ENCODE measurements at places on chromosomes 1 and 21. TPM values are rescaled to one million over a fixed set of nuclear protein-coding genes. Genes with fewer than 3 reads are reported as not detected.

CFHR2 gene
- total RNA-seq: not detected

PTPN14 gene
- total RNA-seq: 18.3 TPM

GPX7 gene
- total RNA-seq: 48.3 TPM

PARK7 gene
- 322 TPM for total RNA-seq

DMRTB1 gene
- not detected for total RNA-seq

AADACL4 gene
- not detected for total RNA-seq

CLDN14 gene
- not detected for total RNA-seq

GRCh38 chr1:190633488-190633887 is 155.8 kb upstream of the BRINP3 start:
- peak; percentile 3 for DNase-seq

- DNase-seq: no peak
These were observed 9.6 kb downstream of the VPS26C start for GRCh38 chr21:37257511-37257966.

DNA sequence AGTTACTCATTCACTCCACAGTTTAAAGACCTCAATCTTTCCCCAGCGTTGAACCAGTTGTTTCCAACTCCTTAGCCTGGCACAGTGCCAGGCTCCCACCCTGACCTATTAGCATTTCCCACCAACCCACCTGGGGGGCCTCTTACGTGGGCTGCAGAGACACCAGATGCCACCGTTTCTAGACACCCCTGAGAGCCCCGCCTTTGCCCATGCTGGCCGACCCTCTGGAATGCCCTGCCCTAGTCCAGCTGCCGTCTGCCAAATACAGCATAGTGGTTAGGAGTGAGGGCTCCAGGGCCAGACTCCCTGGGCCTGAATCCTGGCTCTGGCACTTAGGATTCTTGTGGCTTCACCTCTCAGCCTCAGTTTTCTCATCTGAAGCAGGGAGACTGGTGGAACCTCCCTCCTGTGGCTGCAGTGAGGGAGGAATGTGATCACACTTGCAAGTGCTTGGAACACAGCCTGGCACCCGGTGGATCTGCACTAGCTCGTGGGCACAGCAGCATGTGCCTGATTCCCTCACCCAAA is 65.2 kb downstream of the TMCO4 start:
- DNase-seq: no peak

DNA sequence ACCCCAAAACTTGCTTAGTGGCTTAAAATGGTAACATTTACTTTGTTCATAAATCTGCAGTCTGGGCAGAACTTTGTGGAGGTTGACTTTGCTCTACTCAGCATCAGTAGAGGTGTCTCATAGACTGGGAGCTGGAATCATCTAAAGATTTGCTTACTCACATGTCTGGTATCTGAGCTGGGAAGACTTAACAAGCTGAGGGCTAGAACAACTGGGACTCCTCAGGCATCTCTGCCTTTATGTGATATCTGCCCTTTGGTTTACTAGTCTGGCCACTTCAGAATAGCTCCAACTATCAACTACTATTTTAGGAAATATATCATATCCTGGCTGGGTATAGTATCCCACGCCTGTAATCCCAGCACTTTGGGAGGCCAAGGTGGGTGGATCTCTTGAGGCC is 82.5 kb downstream of the C4BPA start:
- no peak for DNase-seq

- DNase-seq: no peak
These were observed 3.3 kb upstream of the CASZ1 start for GRCh38 chr1:10799726-10800125.

DNA sequence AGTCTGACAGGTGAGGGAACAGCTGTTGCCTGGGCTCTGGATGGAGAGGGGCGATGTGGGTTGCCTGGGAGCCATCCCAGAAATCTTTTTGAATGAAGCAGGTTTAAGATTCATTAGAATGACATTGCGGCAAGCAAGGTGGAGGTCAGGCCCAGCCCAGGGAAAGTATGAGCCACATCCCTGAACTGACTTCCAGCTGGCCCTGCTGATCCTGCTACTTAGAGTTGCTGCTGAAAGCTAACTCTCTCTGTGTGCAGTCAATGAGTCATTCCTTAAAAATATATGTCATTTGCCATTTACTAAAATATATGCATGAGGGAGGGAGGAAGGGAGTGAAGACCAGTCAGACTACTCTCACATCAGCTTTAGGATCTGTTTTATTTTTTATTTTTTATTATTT is 54.3 kb upstream of the RAB3GAP2 start:
- DNase-seq: no peak

DNA sequence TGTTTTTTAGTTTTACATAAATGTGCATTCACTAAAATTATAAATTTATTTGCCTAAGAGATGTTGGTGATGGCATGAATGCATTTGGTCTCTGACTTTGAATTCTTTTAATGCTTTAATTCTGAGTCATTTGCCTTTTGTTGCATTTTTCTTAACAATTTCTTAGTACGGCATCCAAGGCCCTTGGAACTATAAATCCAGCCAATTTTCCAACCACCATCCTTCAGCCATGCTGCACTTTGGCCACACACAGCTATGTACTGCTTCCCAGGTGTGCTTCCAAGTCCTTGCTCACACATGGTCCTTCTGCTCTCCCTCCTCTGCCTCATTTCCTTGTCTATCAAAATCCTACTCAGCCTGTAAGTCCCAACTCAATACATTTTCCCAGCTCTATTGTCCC is 161.0 kb downstream of the DHRS3 start:
- no peak for DNase-seq

GRCh38 chr1:34371829-34372532 is 195.3 kb downstream of the C1orf94 start:
- DNase-seq: no peak

- DNase-seq: peak; percentile 31
These were observed 263.6 kb upstream of the USP24 start for GRCh38 chr1:55478742-55479141.

DNA sequence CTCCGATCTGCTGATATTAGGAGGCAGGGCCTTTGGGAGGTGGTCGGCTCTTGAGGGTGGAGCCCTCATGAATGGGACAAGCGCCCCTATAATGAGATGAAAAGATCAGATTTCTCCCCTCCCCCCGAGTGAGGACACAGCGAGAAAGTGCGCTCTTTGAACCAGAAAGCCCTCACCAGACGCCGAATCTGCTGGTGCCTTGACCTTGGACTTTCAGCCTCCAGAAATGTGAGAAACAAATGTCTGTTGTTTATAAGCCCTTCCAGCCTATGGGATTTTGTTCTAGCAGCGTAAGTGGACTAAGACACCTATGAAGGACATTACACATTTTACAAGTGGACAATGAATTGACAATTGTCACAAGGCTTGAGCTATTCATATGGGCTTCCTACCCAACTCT is 80.2 kb downstream of the RIPK4 start:
- no peak for DNase-seq

- peak; percentile 70 for DNase-seq
These were observed 101.9 kb downstream of the PRRX1 start for GRCh38 chr1:170765712-170766330.

- DNase-seq: peak; percentile 32
These were observed 137.8 kb downstream of the RWDD3 start for GRCh38 chr1:95371666-95372282.

DNA sequence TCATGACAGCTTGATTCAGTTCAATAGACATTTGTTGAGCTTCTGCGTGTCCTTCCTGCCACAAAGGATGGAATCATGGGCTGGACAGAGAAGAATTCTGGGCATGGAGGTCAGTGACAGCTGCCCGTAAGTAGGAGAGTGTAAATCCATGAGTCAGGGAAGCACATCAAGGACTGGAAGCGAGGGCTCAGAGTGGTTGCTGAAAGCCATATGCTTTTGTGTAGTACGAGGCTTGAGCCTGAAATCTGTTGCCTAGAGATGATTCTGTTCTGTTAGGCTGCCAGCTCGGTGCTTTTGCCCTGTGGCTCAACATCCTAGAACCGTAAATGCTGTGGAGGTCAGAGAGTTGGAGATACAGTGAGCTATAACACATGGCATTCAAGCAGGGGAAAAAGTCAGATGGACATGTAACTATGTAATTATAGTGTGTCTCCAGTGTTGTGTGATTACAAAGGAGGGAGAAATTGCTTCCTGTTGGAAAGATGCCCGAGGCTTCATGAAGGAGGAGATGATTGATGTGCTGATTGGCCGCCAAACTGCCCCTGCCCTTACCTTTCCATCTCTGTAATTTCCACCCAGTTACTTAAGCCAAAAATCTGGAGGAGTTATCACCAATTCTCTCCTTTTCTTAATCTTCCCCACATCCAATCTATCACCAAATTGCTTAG is 92.8 kb upstream of the CACNA1E start:
- no peak for DNase-seq

DNA sequence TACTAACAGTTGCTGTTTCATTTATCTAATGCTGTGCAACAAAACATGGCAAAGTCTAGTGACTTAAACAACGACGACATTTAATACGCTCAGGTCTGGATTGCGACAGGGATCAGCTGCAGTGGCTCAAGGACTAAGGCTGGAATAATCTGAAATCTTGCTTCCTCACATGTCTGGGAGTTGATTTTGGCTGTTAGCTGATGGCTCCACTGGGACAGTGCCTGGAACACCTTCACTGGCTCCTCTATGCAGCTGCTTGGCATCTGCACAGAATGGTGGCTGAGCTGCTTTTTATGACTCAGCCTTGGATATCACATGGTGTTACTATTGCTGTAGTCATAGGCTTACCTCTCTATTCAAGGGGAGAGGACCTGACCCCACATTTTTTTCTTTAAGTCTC is 24.0 kb upstream of the BTG3 start:
- no peak for DNase-seq

- no peak for DNase-seq
These were observed 9.2 kb downstream of the SFT2D2 start for GRCh38 chr1:168234846-168235547.

- DNase-seq: peak; percentile 7
These were observed 41.9 kb downstream of the LPGAT1 start for GRCh38 chr1:211788626-211789025.

DNA sequence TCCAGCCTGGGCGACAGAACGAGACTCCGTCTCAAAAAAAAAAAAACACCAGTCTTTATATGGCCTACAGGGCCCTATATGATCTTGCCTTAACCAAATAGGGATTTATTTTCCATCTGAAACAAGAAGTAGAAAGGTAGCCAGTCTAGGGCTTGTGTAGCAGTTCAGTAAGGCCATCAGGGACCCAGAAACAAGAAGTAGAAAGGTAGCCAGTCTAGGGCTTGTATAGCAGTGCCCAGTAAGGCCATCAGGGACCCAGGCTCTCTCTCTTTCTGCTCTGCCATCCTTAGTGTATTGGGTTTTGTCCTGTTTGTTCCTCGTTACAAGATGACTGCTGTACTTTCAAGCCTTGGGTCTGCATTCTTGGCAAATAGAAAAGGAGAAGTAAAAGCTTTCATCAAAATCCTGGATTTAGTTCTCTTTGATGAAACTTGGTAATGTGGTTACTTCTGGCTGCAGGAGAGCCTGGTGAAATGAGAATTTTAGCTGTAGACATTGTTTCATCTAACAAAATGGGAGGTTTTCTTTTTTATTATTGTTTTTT is 46.1 kb downstream of the PKN2 start:
- no peak for DNase-seq

DNA sequence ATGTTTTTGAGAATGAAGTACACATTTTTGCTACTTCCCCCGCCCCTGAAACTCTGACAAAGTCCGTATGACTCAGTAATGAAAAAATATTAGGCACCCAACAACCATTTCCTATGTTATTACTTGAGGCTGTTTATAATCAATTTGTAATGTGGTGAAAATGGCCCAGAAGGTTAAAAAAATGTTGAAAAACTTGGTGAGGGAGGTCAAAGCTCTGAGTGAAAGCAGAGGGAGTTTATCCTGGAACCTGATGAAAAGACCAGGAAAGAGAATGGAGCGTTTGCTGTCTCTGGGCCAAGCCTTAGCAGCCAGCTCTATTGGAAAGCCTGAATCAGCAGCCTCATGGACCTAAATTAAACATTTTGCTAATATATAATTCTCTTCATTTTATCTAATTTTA is 367.7 kb upstream of the NEGR1 start:
- no peak for DNase-seq

GRCh38 chr21:29190923-29191331 is 60.5 kb downstream of the MAP3K7CL start:
- DNase-seq: no peak

DNA sequence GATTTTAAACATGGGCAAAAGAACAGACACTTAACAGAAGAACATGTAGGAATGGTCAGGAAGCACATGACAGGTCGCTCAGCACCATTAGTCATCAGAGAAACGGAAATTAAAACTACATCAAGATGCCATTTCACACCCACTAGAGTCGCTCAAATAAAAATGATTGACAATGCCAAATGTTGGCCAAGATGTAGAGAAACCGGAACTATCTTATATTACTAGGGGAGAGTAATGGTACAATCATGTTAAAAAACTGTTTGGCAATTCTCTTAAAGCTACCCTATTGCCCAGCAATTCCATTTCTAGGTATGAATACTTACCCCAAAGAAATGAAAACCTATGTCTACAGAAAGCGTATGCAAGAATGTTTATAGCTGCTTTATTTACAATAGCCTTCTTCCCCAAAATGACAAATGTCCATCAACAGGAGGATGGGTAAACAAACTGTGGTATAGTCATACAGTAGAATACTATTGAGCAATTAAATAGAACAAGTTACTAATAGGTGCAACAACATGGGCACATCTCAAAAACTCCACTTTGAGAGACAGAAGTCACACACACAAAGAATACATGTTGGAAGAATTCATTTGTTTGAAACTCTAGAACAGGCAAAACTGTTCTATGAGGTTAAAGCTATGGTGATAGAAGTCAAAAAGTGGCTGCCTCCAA is 92.8 kb downstream of the ETS2 start:
- no peak for DNase-seq

DNA sequence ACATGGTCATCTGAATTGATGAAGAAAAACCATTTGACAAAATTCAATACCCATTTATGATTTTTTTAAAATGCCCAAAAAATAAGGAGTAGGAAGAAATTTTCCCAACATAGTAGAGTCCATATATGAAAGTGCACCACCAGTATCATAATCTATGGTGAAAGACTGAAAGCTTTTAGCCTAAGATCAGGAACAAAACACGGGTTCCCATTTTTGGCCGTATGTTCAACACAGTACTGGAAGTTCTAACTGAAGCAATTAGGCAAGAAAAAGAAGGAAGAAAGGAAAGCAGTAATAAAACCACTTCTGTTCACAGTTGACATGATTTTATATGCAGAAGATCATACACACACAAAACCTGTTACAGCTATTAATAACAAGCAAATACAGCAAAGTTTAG is 227.8 kb upstream of the RAB4A start:
- DNase-seq: no peak

DNA sequence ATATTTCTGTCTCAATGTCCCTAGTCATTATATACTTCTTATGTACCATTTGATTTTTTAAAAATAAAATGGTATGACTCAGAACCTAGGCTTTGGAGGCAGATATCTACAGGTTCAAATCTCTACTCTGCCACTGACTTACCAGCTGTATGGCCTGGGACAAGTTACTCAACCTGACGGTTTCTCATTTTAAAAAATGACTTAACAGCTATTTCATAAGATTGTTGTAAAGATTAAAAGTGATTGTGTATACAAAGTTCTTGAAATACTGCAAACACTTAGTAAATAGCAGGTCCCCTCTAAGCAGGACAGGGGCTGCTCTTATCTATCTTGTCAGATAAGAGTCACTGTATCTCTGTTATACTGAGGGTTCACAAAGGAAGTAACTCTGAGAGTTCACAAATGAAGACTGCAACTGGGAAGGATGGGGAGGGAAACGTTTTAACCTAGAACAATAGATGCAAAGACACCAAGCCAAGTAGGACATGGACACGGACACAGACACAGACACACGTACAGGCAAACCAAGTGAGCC is 2.6 kb downstream of the BCAR3 start:
- no peak for DNase-seq

- DNase-seq: no peak
These were observed 602.2 kb upstream of the ADAMTS5 start for GRCh38 chr21:27569091-27569490.

- no peak for DNase-seq
These were observed 70.2 kb upstream of the GOLT1A start for GRCh38 chr1:204283711-204284651.
